ENCODE measurements at places on chromosomes 4 and X.

GRCh38 chr4:32172761-32173160 lies 1452.6 kb downstream of the PCDH7 start:
- no peak for DNase-seq

DNA sequence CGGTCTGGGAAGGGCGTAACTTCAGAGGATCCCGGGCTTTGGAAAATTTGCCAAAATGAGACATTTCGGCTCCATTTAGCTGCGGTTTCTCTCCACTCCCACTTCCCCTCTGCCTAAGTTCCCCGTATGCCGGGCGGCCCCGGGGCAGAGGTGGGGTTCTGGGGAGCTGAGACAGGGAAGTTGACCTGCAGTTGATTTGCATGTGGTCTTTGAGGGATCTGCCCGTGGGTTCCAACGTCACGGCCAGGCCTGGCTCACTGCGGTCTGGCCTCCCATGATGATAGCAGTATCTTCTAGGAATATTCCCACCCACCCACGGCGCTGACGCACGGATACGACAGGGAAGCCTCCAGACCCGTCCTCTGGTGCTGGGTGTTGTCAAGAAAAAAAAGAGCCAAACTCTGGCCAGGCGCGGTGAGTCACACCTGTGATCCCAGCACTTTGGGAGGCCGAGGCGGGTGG lies 27.3 kb upstream of the CRLF2 start:
- DNase-seq, result peak; percentile 50

DNA sequence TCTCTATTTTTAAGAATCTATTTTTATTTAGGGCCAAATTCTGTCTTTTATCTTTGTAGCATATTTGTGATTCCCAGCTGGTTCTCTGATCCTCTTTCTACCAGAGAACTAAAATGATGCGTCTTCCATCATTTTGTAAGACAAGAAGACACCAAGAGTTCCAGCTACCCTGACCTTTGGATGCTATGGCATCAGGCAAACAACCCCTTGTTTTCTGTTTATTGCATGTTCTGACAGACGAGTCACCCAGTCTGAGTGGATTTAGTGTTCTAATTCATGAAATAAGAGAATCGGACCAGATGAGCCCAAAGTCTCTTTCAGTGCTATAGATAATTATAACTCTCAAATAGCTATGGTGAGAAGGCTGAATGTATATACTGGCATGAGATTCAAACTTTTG lies 69.7 kb downstream of the ZFYVE28 start:
- DNase-seq, result no peak

DNA sequence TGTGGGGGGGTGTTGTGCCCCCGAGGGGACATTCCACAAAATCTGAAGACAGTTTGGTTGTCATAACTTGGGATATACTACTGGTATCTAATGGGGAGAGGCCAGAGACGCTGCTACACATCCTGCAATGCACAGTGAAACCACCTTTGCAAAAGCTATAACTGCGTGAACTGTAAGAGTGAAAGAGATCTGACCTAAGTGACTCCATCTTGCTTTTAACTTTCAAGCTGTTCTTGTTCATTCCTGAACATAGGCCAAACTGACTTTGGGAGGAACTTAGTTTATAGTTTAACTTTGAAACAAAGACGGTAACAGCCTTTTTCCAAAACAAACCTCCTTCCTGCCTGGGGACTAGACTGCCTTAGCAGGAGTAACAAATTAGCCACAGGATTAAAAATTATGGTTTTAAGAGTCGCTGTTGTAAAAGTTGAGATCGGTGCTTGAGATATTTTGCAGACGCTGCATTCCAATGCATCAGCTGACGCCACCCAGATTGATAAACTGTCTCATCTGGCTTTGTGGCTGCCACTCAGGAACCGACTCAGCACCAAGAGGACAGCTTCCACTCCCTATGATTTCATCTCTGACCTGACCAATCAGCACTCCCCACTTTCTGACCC lies 70.9 kb downstream of the ATXN3L start:
- no peak for DNase-seq

DNA sequence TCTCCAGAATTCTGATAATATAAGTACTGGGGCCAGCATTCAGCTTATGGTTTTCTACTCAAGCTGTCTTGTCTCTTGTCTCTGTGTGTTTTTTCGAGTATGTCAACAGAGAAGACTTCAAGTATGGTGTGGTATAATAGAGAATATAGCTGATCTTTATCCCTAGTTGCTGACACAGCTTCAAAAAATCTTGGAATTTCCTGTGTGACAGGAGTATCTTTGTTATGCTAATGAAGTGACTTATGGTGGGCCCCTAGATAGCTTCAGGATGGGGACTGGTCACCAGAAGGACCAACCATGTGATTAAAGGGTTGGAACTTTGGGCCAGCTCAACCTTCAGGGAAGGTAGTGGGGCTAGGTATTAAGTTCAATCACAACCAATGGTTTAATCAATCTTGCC lies 2.9 kb downstream of the GPRASP3 start:
- DNase-seq, result no peak

GRCh38 chr4:101259876-101260275 lies 87.5 kb downstream of the PPP3CA start:
- no peak for DNase-seq

DNA sequence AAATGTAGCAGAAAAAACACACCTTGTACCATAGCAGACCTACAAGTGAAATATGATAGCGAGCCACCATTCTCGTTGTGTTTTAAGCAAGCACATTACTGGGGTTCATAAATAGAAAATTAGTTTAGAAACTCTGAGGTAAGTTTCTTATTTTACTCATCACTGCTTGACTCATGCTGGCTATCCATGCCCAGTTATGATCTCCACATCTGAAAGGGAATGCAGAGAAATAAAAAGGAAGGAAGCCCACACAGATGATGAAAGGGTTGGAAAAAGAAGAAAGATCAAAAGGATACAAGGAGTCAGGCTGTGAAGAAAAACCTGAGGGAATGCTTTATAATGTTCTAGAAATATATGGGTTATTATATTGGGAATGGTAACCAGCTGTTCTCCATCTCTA lies 54.5 kb downstream of the CAMK2D start:
- no peak for DNase-seq

- DNase-seq, result no peak
Observed at GRCh38 chrX:45689971-45690370, 489.3 kb upstream of the DIPK2B start.

DNA sequence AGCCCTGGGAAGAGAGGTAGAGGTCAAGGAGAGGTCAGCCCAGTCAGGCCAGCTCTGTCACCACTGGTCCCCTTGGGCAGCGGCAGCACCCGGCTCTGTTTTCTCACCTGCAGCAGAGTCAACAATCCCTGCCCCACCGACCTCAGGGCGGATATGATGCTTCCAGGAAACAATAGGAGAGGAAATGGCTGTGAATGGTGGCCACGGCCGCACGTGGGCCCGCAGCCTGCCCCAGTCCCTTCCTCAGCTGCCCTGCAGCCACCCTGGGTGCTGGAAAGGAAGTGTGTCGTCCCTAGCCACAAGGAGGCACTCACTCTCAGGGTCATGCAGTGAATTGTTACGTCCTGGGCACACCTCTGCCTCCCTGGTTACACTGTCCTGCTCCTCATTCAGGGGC lies 92.5 kb upstream of the ENPP6 start:
- peak; percentile 14 for DNase-seq

DNA sequence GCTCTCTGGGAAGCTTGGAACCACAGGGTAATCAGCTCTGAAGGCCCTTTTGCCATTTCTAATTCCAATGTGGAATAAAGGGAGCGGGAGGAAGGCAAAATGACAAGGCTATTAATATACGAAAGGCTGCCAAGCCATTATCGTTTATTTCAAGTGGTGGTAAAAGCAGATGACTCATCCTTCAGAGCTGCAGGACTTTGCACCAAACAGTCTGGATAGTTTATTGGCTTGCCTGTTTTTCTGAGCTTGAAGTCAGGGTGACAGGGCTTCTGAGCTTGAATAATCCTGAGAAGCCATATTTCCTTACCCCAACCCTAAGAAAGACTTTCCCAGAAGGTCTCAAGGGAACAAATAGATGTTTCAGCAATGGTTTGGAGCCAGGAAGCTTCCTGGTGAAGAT lies 7.7 kb upstream of the GABRE start:
- no peak for DNase-seq

GRCh38 chrX:47229427-47229826 lies 3.4 kb upstream of the USP11 start:
- DNase-seq, result no peak

DNA sequence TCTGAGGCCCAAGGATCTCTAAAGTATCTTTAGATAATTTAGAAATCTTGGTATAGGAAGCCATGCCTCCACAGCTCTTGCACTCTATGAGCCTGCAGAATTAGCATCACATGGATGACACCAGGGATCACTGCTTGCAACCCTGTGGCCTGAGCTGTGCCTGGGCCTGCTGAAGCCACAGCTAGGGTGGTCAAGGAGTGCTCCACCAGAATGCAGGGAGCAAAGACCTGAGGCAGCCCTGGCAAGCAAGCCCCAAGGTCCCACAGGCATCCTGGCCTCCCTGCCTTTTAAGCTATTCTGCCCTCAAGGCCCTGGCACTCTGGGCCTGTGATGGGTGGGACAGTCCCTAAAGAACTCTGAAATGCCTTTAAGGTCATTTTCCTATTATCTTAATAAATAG lies 105.2 kb upstream of the NALF2 start:
- no peak for DNase-seq

- DNase-seq, result no peak
Observed at GRCh38 chr4:129350834-129351721, 255.1 kb downstream of the C4orf33 start.

DNA sequence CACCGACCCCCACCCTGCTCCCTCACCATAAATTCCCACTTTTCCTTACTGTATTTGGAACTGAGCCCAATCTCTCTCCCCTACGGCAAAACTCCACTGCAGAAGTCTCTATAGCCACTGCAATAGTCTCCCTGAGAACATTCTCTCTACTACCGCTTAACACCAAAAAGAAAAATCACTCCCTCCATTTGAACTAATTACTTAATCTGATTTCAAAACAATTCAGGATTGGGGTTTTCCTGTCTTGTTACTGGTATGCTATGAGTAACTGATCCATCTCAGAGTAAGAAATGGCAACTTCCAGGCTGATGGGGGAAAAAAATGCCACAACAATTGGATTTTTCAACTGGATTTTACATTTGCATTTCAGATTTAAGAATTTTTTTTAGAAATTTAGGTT lies 5.8 kb downstream of the PAPSS1 start:
- DNase-seq, result no peak

- DNase-seq, result no peak
Observed at GRCh38 chr4:89595125-89595789, 241.7 kb downstream of the SNCA start.

GRCh38 chr4:61723492-61723891 lies 523.4 kb downstream of the ADGRL3 start:
- DNase-seq, result no peak

DNA sequence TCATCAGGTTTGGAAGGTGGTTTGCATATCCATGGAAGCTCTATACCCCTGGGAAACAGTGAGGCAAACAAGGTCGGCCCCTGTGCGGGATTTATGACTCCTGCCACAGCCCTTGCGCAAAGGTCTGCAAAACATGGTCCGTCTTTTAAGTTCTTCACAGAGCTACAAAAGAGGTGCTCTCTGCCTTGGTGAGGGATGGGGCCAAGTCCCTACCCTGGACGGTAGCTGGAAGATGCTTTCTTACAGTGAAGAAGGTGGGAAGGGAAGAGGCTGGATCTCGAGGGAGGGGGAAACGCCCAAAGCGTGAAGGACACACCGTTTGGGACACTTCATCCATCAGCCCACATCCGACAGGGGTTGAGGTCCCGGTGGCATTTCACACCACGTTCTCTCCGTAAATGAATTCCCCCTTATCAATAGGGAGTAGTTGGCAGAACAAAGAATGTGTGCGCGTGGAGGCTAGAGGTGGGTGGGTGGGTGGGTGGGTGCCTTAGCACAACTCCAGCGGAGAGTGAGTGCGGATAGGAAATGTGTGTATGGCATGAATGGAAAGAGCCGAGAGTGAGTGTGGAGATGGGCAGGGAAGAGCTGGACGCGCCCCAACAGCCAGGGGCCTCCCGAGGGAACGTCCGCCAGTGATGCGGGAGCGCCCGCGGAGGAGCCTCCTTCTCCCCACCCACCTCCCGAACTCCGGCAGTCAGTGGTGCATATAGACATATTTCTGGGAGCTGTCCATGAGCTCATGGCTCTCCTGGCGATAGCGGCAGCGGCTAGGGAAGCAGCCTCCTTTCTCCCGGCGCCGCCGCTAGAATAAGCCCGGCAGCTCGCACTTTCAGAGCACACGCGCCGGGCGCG lies 68.3 kb downstream of the LARP7 start:
- DNase-seq, result no peak

- no peak for DNase-seq
Observed at GRCh38 chr4:116385583-116385982, 699.8 kb downstream of the TRAM1L1 start.

DNA sequence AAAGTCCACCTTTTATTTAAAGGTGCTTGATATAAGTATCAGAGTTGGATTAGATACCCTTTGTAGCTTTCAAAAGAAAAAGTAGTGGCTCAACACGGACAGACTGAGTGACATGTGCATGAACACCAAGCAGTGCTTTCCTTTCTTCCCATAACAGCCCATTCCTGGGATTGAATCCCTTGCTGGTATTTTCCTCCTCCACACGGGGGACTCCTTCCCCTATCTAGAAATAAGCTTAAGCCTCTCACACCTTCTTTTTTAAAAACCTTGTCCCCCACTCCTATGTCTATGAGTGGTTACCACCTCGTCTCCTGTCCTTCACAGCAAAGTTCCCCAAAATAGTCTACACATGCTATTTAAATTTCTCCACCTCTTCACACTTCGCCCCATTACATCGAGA lies 5.1 kb downstream of the AP1S2 start:
- DNase-seq, result no peak

- no peak for DNase-seq
Observed at GRCh38 chrX:134999469-134999868, 8.7 kb downstream of the SMIM10 start.

DNA sequence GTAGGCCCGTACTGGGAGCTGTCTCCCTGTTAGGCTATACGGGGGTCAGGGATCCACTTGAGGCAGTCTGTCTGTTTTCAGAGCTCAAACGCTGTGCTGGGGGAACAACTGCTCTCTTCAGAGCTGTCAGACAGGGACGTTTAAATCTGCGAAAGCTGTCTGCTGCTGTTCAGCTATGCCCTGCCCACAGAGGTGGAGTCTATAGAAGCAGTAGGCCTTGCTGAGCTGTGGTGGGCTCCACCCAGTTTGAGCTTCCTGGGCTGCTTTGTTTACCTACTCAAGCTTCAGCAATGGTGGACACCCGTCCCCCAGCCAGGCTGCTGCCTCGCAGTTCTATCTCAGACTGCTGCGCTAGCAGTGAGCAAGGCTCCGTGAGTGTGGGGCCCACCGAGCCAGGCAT lies 27.3 kb upstream of the PHEX start:
- DNase-seq, result no peak

DNA sequence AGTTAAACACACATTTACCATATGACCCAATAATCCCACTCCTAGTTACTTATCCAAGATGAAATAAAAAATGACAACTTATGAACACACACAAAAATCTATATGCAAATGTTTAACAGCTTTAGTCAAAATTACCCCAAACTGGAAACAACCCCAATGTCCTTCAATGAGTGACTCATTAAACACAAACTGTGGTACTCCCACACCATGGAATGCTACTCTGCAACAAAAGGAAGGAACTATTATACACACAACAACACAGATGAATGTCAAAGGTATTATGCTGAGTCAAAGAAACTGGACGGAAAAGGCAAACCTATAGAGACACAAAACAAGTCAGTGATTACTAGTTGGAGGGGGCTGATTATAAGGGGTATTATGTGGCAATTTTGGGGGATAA lies 40.5 kb downstream of the MED14 start:
- no peak for DNase-seq

- DNase-seq, result no peak
Observed at GRCh38 chrX:12344954-12345353, 206.7 kb downstream of the FRMPD4 start.

Data from T-cell (primary cell).